ENCODE measurements at places on chromosomes 13 and 19.

DNA sequence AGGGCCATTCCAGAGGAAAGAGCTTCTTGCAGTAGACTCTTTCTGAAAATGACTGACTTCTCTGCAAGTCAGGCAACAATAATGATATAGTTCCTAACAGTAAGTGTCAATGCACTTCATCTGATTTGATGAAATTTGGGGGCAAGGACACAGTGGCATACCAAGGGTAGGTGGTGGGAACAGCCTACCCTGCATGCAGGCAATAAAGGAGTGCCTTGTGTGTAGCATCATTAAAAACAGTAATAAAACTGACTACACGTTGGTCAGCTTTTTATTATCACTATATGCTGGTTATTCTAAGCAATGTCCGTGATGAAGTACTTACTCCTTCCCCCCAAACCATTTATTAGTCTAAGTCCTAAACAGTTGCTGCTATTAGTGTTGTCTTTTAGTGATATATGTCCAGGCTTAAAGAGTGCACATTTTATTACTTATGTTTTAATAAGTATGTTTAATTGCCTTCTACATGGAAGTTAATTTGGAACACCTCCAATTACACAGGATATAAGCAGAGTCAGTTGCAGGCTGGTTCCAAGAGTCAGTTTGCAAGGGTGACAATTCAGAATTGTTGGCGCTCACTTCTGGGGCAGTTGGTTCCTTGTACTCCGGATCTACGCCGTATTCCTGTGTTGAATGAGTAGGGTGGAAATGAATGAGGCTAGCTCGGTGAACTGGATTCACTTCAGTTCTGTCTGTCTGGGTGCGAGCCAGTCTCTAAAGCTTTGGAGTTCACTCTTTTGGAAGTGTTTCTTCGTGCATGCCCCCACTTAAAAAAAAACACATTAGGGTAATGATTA lies 84.0 kb downstream of the RGCC start:
- DNase-seq: no peak

- no peak for DNase-seq
These were observed 106.4 kb downstream of the INSR start for GRCh38 chr19:7187605-7188339.

DNA sequence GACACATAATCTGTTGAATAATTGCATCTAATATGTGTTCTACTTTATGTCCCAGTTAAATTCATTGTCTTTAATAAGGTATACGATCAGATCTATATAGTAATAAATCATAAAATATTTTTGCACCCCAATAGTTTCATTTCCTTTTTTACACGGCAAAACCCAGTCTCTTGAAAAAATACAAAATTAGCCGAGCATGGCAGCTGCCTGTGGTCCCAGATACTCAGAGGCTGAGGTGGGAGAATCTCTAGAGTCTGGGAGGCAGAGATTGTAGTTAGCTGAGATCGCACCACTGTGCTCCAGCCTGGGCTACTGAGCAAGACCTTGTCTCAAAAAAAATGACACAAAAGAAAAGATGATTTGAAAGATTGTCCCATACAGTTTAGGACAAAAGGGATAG lies 52.3 kb upstream of the PARP4 start:
- no peak for DNase-seq

DNA sequence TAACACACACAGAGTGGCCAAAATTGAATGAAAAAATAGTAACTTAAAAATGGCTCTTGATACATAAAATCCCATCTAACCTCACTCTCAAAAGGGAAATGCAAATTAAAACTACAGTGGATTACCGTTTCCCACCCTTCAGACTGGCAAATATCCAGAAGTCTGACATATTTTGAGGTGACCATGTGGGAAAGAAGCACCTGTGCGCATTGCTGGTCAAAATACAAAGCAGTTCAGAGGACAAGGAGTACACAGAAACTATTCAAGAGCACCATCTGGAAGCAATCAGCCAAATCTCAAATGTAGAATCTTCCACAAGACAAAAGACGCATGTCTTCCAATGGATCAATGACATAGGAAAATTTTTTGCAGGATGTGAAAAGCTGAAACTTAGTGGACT lies 23.2 kb downstream of the NALCN start:
- no peak for DNase-seq

GRCh38 chr19:29683009-29683408 lies 17.7 kb downstream of the PLEKHF1 start:
- no peak for DNase-seq

Data from SK-N-DZ (cell line).